ENCODE measurements at places on chromosomes 1 and 21. TPM values are rescaled to one million over a fixed set of nuclear protein-coding genes. Genes with fewer than 3 reads are reported as not detected.

DNA sequence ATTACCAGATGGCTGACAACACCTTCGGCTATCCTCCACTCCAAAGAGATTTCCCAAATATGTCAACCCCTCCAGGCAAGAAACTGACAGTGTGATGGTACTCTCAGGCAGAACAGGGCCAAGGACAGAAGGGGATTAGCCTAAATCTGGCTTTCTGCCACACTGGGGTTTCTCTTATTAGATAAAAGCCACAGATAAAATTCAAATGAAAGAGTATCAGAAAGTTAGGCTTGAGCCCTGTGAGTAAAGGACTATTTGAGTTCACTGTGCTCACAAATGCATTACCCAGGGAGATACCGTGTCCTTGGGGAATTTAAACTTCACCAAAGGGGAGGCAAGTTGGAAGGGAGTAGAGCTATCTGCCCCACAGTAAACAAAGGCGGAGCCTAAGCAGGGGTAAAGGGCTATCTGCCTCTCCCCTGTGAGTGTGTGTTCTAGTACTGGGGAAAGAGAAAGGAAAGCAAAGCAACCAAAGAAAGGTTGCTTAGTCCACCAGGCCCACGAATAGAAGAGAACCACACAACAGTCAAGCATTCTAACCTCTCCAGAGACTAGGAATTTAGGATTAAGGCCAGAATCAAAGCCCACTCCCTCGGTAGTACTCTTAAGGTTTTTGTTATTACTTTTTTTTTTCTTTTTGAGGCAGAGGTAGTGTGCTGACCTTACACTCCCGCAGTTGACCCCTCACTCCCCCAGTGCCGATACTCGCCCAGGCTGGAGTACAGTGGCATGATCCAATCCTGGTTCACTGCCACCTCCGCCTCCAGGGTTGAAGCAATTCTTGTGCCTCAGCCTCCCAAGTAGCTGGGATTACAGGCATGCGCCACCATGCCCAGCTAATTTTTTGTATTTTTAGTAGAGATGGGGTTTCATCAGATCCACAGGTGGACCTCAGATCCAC, 12.7 kb downstream of the TPM3 start:
- DNase-seq = no peak

GRCh38 chr1:204255225-204255624, 41.4 kb upstream of the GOLT1A start:
- DNase-seq = no peak

- DNase-seq = no peak
Observed at GRCh38 chr1:228837817-228838716, 102.8 kb downstream of the RHOU start.

GRCh38 chr1:146019231-146020057, 2.1 kb downstream of the HJV start:
- DNase-seq = no peak

DNA sequence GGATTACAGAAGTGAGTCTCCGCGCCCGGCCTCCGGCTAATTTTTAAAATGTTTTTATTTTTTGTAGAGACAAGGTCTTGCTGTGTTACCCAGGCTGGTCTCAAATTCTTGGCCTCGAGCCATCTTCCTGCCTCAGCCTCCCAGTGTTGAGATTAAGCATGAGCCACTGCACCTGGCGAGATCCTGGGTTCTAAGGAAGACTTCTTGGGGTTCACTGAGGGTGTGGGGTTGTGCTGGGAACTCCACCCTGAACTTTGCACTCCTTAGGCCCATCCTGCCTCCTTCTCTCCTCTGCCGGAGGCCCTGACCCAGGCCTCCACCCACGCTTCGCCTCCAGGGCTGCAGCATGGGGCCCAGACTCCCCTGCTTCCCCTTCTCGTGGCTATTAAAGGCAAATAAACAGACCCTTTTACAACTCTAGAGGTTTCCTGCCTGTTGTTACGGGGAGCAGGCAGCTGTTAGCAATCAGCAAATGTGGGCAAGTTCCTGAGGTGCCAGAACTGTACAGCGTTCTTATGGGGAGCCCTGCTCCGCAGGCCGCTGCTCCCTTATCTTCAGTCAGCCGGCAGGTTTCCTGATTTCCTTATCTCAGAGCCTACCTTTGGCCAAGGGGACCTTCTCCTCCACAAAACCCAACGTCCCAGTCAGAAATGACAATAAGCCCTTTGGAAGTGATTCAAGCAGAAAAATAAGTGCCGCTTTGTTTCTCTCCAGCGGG, 41.0 kb upstream of the LIN9 start:
- DNase-seq = no peak

DNA sequence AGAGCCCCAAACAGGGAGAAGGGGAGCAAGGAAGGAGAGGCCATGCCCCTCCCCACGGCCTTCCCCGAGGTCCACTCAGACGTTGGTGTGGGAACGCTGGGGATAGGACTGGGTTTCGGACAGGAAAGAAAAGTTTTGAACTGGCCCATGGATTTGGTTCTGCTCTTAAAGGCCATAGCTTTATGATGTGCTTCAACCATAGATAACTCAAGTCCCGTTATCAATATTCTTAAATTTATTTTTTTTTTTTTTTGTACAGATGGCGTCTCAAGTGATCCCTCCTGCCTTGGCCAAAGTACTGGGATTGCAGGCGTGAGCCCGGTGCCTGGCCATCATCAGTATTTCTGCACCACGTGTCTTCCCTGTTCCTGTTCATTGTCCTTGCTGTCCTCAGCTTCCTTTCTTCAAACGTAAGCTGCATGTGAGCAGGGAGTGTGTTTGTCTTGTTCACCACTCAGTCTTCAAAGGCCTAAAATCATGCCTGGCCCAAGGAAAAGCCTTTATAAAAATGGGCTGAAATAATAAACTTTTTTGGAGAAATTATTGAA, 820 bp upstream of the KRTAP10-1 start:
- no peak for DNase-seq

DNA sequence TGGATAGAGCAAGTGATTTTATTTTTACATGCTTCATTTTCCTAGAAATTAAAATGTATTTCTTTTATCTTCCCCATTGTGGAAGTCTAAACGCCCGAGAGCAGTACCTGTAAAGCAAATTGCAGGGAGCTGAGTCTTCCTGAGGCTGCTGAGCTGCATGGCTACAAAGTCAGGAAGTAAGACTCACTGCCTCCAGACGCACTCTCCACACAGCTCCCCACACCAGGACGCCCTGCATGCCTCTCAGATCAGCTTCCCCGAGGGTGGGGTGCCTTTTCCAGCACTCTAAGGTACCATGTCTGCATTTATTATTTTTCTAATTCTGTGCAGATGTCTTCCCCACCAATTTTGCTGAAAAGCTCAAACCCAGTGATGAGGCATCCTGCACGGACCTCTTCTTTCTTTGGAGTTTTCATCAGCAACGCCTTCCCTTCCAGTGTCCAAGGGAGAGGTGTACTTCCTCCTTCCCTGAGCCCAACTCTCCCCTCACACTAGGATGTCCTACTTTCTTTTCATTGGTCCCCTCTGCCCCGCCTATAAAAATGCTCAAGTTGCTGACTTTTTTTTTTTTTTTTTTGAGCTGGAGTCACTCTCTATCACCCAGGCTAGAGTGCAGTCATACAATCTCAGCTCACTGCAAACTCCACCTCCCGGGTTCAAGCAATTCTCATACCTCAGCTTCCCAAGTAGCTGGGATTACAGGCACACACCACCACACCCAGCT, 114.7 kb downstream of the PCNX2 start:
- no peak for DNase-seq

DNA sequence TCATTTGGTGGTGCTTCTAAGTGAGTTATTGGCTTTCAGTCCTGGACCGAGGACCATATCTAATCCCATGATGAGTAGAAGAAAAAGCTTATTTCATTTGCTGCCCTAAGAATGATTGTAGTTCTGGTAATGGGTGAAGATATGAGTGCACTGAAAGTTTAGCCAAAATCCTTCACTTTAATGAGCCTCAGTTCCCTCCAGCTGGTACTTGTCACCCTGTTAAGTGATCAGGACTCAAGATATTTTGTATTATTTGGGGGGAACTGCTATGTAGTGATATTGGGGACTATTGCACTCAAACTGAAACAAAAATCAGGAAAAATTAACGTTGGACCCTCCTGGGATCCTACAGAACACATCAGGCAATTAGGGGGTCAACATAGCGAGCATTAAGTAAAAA, 165.9 kb downstream of the PRDM2 start:
- DNase-seq = no peak

GRCh38 chr1:16979475-16980327, 719 bp downstream of the MFAP2 start:
- no peak for DNase-seq

DNA sequence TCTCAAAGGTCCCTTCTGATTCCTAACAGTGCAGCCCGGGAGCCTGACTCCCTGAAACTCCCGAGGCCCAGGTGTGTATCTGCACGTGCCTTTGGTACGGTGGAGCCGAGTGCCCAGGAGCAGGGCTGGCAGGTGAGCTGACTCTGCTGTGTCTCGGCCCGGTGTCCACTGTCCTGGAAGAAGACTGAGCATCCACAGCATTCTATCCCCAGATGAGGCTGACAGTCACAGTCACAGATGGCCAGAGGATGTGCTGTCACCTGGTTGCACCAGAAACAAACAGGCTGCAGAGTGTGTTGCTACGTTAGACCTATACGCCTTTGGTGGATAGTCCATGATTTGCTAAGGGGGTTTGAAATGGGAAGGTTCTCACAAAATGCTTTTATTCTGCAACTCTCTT, 9.8 kb downstream of the ETV3L start:
- DNase-seq = no peak

GRCh38 chr1:12031039-12031980, 12.0 kb downstream of the MIIP start:
- no peak for DNase-seq

GRCh38 chr1:91020967-91021685, 709 bp downstream of the ZNF644 start:
- peak; percentile 82 for DNase-seq

GRCh38 chr1:52281518-52281917, 84.5 kb downstream of the CC2D1B start:
- no peak for DNase-seq

DNA sequence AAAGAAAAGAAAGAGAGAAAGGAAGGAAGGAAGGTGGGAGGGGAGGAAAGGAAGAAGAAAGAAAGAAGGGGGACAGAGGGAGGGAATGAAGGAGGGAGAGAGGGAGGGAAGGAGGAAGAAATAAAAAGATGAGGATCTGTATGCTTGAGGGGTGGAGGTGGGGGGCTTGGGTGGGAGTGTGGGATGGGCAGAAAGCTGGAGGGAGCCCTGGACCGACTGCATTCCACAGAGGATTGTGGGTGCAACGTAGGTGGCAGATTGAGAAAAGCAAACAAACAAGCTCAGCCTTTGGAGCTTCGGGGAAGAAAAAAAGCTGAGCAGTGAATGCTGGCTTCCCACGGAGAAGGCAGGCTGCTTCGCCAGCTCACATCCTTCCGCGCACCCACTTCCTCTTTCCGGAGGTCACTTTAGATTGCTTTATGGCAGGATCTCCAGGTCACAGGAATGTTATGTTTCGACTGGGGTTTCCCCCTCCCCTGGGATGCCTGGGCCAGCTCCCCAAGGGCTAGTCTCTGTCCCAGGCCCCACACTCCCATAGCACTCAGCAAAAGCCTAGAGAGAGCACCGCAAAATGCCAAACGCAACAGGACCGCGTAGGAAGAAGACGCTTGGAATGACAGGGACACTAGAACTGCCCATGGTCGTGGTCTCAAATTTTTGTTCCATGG, 20.7 kb upstream of the LGALS8 start:
- no peak for DNase-seq

GRCh38 chr1:247212627-247213617, 41.1 kb upstream of the ZNF124 start:
- DNase-seq = no peak

- no peak for DNase-seq
Observed at GRCh38 chr1:245046315-245046714, 108.5 kb upstream of the KIF26B start.

- no peak for DNase-seq
Observed at GRCh38 chr1:200302192-200302920, 107.5 kb downstream of the ZNF281 start.

- DNase-seq = peak; percentile 79
Observed at GRCh38 chr1:84847253-84848250, 45.5 kb downstream of the LPAR3 start.

DNA sequence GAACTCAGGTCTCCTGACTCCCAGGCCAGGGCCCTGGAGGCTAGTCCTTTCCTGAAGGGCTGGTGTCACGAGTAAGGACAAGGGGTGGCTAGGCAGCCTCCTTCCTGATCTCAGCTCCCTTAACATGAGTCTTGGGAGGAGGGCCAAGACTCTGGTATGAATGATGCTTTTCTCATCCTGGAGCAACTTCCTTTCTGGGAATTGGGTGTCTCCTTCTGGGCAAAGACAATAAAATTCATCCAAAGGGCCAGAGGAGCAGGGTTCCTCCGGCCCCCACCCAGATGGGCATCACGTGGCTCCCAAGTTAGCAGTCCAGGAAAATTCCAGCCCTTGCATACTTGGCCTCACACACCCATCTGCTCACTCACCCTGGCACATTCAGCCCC, at the start of gene FAM167B:
Gene FAM167B (plus strand): TSS at position 335 of the 386 bp plus-strand sequence. CDS start 200 bp downstream, outside the sequence.
- DNase-seq = no peak

DNA sequence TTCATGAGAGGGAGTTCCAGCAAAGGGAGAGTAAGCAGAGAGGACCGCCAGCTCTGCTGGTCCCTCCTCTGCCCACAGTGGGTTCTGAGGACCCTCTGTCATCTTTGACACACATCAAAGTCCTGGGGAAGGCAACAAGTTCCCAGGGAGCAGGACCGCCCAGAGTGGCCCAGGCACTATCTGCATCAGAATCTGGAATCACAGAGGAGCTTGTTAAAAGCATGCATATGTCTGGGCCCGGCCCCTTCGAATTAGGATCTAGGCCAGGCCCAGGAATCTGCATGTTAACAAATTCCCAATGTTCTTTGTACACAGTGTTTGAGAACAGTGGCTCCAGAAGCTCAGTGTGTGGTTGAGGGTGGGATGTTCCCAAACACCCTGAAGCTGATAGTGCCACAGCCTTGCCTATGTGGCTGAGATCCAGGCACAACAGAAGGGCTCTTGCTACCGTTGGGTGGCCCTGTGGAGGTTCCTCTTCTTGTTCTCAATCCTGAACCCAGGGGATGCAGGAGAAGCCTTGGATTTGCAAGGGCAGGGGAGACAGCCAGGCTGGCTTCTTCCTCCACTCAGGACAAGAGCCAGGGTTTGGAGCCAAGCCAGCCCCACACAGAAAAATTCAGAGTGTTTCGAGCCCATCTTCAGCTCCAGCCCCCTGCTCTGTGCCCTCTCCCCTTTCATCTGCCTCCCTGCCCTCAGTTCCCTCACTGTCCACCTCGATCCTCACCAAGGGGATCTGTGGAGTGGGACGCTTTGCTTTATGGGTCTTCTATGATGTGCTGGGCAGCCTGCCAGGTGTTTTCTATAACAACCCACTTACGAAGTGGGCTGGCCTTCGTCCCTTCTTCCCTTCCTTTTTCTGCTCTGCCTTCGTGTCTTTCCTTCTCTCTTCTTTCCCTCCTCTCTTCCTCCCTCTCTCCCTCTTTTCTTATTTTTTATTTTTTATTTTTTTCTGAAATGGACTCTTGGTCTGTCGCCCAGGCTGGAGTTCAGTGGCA, 129.0 kb upstream of the TMPRSS2 start:
- no peak for DNase-seq

- DNase-seq = no peak
Observed at GRCh38 chr1:44524655-44525500, 119.8 kb downstream of the RNF220 start.

VANGL2 gene
- 2.0 TPM for total RNA-seq

HSD3B1 gene
- not detected for total RNA-seq

SPRR1A gene
- total RNA-seq = not detected

TMPRSS15 gene
- total RNA-seq = not detected

LEMD1 gene
- not detected for total RNA-seq

GCSAML gene
- total RNA-seq = 0.05 TPM

MX2 gene
- total RNA-seq = 4.8 TPM

SYPL2 gene
- total RNA-seq = 33.0 TPM

EPRS1 gene
- 60.1 TPM for total RNA-seq

TCHH gene
- not detected for total RNA-seq

Measured in Right ventricle myocardium inferior (tissue), 1 donor.